ENCODE measurements at places on chromosomes 7 and 10.

DNA sequence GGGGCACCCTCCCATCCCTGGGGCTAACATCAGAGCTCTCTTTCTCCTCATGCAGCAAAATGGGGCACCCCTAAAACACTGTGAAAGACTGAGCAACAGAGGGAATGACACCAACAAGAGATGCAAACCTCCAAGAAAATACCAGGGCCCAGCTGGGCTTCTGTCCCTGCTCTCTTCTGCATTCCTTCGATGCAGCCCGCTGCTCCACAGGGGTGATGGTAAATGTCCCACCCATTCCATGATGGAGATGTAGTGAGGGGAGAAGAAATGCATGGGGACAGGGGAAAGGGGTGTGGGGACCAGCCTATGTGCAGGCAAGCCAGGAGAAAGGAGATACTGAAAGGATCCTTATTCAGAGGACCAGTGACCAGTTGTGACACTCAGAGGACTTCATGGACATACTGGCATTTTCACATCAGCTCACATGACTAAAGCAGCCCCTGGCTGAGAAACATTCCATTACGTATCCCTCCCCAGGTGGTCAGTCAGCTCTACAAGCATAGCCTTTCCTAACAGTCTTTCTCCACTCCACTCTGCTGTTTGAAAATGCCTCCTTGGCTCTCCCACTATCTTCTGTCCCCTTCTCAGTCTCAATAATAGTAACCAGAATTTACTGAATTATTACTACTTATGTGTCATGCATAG lies 13.3 kb downstream of the SORBS1 start:
- DNase-seq, result no peak

DNA sequence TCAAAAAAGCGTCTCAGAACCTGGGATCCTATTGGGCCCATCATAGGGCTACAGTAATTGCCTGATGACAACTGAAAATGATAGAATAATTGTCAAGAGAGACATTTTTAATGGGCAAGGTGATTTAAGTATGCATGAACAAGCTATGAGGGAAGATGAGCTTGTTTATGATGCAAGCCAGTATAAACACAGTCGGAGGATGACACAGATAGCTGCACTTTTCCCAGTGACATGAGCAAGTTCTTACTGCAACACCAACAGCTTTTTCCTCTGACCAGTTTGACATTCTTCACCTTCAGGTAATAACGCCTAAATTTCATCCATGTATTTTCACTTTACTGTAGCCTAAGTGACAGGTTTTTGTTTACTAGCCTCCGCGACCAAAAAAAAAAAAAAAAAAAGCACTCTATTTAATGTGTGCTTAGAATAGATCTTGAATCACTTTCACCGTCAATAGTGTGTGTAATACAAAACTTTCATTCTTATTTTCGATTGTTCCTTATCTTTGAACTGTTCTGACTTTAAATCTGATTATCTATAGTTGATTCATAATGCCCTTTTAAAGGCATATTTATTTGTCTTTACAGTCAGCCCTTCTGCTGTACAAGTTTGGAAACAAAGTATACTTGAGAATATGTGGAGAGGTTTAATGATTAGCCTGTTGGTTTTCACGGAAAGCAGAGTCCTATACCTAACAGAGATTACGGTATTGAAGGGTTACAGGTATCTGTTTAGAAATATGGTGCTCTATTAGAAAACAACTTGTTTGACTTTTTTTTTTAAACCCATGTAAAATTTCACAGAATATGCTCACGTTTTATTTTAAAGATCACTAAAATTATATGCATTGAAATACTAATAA lies 1.7 kb downstream of the FOXP2 start:
- DNase-seq, result no peak

DNA sequence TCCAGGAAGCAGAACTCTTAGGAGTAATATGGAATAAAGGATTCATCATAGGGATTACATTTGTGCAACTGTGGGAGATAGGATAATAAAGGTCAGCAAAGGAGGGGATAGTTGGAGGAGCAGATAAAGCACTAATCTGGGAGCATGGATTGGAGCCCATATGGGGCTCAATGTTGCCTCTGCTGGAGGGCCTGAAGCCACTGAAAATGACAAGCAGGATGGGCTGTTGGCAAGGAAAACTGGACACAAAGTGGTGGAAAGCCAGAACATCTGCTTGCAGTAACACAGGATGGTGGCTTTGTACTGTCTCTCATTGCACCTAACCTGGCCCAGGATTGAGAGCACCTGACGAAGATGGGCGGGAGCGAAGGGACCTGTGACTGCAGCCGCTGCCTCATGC lies 15.0 kb upstream of the COMMD3 start:
- no peak for DNase-seq

DNA sequence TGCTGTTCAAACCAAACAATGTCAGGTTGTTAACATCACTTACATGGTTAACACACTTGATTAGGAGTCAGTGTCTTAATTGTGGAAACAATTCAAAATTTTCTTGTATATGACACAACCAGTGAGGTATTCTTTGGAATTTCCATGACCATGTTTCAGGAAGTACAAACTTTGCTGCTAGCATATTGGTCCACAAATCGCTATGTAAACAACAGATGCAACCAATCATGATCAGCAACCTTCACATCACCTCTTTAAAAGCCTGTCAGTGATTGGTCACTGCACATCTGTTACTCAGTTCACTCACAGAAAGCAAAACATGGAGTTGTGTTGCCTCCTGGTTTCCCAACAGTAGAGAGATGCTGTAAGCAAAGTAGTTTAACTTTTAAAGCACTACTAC lies 108.9 kb upstream of the FAM3C start:
- no peak for DNase-seq

- no peak for DNase-seq
Observed at GRCh38 chr10:29968585-29968984, 90.8 kb downstream of the JCAD start.

DNA sequence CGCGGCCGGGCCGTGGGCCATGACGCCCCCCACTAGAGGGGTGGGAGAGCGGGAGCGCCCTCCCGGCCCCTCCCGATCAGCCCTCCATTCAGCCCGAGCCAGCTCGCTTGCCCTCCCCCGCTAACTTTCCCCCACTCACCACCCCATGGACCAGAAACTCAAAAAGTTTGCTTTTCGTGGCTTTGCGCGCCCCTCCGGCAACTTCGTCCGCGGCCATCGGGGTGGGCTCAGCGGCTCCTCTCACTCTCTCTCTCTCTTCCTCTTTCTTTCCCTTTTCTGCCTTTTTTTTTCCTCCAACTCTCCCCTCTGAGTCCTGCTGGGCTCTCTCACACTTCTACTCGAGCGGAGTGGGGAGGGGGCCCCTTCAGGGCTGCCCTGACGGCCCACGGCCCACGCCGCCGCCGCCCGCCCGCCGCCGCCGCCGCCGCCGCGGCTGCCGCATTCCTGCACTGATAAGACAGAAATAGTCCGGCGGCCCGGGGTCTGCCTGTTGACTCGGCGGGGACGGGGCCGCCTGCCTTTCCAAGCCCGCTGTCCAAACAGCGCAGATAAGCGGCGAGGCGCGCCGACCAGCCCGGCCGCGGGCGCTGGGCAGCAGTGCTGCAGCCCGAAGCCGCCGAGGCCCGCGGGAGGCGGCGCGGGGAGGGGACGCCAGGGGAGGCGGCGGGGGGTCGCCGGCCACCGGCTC lies at the start of gene SMARCD3:
Gene SMARCD3, minus strand, starts transcription at position 349 of the 688 bp plus-strand sequence. Its CDS starts 132 bp downstream, at position 217.
- peak; percentile 60 for DNase-seq

DNA sequence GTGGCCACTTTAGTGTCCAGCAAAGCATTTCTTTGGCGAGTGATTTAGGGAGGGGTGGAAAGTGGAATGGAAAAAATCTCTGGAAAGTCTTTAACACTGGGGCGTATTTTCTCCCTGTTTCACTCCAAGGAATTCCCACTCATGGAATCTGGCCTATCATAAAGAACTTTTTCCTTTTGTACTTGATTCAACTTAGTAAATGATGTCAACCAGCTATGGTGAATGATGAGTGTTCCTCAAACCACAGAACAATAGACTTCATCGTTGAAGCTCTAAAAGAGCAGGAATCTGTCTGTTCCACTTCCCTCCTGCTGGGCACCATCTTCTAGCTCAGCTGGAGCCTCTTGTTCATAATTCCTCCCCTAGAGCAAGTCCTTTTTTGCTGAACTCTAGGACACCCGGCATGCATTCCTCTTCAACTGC lies 66.5 kb downstream of the EPDR1 start:
- DNase-seq, result no peak

GRCh38 chr7:3533040-3533439 lies 232.0 kb downstream of the SDK1 start:
- DNase-seq, result no peak

DNA sequence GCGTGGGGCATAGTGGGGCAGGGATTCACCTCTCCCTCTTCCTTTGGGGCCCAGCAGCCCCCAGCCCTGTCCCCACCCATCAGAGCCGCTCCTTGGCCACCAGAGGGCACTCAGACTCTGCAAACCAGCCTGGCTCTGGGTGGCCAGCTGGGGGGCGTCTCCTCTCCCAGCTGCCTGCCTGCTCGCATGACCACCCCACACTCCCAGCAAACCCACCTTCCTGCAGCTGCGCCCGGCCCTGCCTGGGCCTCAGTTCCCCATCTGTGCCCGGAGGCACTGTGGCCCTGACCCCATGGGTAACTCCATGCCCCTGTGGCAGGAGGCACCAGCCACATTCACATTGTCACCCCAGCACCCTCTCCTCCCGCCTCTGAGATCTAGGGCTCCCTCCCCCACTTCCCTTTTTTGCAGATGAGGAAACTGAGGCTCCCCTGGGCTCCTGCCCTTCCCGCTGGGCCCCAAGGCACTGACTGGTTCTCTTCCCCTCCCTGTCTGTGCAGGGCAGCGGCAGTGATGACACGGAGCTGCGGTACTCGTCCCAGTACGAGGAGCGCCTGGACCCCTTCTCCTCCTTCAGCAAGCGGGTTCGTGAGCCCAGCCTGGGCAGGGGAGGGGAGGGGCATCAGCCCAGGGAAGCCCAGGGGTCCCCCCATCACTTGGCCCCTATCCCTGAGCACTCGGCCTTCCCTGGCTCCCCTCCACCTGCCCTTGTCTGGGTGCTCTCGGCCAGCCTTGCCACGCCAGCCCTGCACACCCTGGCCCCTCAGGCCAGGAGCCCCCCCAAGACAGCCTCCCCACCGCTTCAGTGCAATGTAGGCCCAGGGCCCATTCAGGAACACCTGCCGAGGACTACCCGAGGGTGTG lies 6.9 kb upstream of the SH2B2 start:
- DNase-seq, result peak; percentile 86

GRCh38 chr7:31896925-31897324 lies 173.3 kb downstream of the PDE1C start:
- no peak for DNase-seq

- no peak for DNase-seq
Observed at GRCh38 chr10:132224343-132225072, 37.8 kb downstream of the DPYSL4 start.

DNA sequence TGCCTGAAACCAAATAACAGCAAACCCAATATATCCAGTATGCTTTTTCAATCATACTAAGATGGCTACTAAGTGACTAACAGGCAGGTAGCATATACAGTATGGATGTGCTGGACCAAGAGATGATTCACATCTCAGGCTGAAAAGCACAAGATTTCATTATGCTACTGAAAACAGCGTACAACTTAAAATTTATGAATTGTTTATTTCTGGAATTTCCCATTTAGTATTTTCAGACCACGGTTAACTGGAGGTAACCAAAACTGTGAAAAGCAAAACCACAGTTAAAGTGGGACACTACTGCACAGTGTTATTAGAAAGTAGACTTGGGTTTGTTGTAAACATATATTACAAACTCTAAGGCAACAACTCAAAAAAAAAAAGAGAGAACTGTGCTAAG lies 91.5 kb downstream of the KMT2C start:
- DNase-seq, result no peak

DNA sequence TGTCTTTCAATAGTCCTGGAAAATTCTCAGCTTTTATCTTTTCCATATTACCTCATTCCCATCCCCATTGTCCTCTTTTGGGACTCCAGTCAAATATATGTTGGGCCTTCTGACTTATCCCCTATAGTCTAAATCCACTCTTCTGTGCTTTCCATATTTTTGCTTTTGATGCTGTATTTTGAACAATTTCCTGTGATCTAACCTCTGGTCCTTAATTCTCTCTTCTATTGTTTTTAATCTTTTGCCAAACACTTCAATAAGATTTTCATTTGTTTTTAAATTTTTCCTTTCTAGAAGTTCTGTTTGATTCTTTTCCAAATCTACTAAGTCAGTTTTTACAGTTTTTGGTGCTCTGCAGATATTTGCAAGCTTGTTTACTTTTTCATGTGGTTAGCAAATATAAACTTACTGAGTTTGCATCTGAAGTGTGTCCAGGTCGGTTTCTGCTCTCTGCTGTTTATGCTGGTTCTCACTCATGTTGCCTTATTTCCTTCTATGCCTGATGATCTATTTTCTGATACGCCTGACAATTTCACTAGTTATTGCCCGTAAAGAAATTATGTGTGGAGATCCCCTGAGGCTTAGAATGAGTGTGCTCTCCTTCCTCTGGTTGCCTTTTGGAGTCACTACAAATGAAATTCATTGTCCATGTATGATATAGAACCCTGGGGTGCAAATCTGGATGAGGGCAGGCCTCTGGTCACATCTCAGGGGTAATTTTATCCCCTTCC lies 110.4 kb downstream of the RBM20 start:
- DNase-seq, result no peak

DNA sequence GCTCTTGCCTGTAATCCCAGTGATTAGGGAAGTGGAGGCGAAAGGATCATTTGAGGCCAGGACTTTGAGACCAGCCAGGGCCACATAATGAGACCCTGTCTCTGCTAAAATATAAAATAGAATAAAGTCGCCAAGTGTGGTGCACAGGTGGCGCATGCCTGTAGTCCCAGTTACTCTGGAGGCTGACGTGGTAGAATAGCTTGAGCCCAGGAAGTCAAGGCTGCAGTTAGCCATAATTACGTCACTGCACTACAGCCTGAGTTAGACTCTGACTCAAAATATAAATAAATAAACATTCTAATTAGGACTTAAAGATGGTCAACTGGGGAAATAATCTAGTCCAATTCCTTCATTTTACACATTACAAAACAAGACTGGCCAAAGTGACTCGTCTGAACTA lies 768 bp downstream of the CHCHD2 start:
- no peak for DNase-seq

- DNase-seq, result no peak
Observed at GRCh38 chr7:21330462-21331178, 97.3 kb upstream of the SP4 start.

- DNase-seq, result no peak
Observed at GRCh38 chr7:39565538-39565937, 666 bp upstream of the YAE1 start.

DNA sequence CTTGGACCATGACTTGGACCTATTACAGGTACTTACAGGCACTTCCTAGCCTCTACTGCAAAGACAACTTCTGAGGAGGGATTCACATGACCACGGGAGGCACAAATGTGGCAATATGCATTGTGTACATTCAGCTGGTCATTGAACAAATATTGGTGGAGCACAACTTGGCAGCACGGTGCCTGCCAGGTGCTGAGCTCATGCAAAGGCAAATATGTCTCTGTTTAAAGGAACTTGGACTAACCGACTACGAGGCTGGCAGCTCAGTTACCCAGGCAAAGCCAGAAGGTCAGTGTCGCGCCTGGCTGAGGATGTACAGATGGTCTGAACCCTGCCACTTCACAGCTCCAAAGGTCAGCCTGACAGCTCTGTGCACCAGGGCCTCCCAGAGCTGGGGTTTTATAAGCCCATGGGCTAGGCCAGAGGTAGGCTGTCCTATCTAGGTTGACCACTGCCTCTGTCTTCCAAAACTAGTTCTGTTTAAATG lies 6.1 kb downstream of the DENND11 start:
- DNase-seq, result no peak

GRCh38 chr7:28329661-28330363 lies 82.5 kb upstream of the CREB5 start:
- DNase-seq, result no peak

- DNase-seq, result no peak
Observed at GRCh38 chr7:67422601-67423000, 426.0 kb downstream of the TYW1 start.

GRCh38 chr7:26891400-26892350 lies 27.3 kb upstream of the SKAP2 start:
- DNase-seq, result peak; percentile 17
